Diencephalon (tissue), 1 donor: ENCODE measurements at places on chromosomes 2 and 18. TPM values are rescaled to one million over a fixed set of nuclear protein-coding genes. Genes with fewer than 3 reads are reported as not detected.

The REG1B gene
- total RNA-seq, result not detected

The EEF1B2 gene
- total RNA-seq, result 413 TPM

The RAB12 gene
- 110 TPM for total RNA-seq

The CTAGE1 gene
- total RNA-seq, result not detected

The REG3G gene
- not detected for total RNA-seq

The PRSS56 gene
- 1.6 TPM for total RNA-seq

The RAPGEF4 gene
- 60.7 TPM for total RNA-seq

The IGFBP2 gene
- total RNA-seq, result 98.7 TPM

The RPE gene
- total RNA-seq, result 66.7 TPM

The FOXI3 gene
- not detected for total RNA-seq

The SERPINB13 gene
- under 0.01 TPM for total RNA-seq

The DOK6 gene
- total RNA-seq, result 80.7 TPM

The FAM228A gene
- 1.2 TPM for total RNA-seq

The CGREF1 gene
- 28.8 TPM for total RNA-seq

The CCDC150 gene
- 9.2 TPM for total RNA-seq
